ENCODE measurements at places on chromosomes 7 and 10. TPM values are rescaled to one million over a fixed set of nuclear protein-coding genes. Genes with fewer than 3 reads are reported as not detected.

WNT16 gene
- total RNA-seq: 0.18 TPM

ADRA2A gene
- total RNA-seq: 2.3 TPM

MSS51 gene
- 28.2 TPM for total RNA-seq

MRPS17 gene
- total RNA-seq: 16.0 TPM

DNA sequence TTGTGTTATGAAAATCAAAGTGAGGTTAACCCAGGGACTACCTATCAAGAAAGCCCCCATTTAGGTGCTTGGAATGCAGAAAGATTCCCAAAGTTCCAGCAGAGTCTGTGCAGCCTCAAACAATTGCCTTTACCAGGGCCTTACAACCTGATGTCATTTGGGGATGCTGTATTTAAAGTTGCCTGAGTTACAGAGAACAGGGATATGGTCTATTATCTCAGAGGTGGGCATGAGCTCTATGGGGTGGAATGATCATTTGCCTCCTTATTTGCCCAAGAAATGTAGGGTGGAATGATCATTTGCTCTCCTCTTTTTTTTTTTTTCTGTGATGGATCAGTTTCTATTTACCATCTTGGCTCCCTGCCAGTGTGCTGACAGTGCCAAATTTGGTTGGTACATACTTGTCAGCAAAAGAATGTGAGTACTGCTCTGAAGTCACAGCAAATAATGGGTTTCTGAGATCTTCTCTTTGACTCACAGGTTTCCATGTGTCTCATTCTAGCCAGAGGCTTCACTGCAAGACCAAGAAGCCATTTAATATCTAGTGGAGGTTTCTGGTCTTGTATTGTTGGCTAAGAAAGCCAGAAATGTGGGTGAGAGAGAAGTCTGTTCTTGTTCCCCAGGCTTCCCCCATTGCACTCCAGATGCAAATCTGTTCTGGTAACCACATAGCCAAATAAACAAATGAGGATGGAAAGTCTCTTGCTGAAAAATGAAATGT, 45.5 kb upstream of the ZNRF2 start:
- peaks cover 15% of the 10 kb centered on the region for H3K4me1 ChIP-seq
- H3K4me3 ChIP-seq: no peak overlapping the region
- no peaks in the 10 kb centered on the region for H3K27me3 ChIP-seq
- DNase-seq: peak; percentile 73

DNA sequence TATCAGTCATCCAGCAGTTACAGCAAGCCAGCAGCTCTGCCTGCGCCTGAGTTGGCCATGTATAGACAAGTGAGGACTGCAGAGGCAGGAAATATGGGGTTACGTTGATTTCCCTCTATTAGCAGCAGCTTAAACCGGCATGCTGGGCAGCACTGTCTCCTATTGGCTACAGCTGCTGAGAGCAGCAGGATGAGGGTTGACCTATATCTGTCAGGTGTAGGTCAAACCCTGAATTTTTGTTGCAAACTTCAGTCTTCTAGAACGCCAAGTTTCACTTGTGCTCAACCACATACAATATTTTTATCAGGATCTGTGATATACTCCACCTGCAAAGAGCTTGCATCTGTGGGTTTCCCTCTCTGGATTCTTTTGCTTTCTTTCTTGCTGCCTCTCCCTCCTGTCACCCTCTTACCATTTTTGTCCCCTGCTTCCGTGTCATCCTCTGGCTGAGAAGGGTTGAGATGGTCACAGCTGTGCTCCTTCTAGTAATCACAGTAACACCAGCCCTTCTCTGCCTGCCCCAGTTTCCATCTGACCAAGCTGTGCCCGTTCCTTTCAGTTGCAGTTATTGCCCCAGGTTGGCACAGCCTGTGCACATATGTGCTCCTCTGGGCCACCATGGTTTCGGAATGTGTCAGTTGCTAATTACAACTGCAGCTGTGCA, 23.8 kb upstream of the GLCCI1 start:
- H3K4me3 ChIP-seq: no peak overlapping the region
- H3K4me1 ChIP-seq: peaks cover 7% of the 10 kb centered on the region
- peak; percentile 27 for DNase-seq
- no peaks in the 10 kb centered on the region for H3K36me3 ChIP-seq
- H3K27me3 ChIP-seq: no peaks in the 10 kb centered on the region

DNA sequence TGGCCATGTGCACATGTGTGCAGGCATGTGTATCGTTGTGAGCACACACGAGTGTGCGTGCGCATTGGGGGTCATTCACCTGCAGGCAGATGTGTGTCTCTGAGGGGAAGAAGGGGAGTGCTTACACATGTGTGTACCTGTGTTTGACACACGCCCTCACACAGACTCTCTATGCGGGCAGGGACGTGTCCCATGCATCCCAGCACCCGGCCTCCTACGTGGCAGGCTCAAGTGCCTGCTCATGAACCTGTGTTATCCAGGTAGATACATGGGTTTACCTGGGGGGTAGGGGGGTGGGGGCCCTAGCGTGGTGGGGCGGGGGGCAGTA, 18.6 kb downstream of the KCP start:
- H3K27ac ChIP-seq: no peak overlapping the region
- no peak for DNase-seq
- peaks cover 35% of the 10 kb centered on the region for H3K27me3 ChIP-seq

- H3K27me3 ChIP-seq: no peaks in the 10 kb centered on the region
- no peak for DNase-seq
- no peak overlapping the region for H3K27ac ChIP-seq
- peaks cover 22% of the 10 kb centered on the region for H3K36me3 ChIP-seq
These were observed 55.5 kb upstream of the NCF1 start for GRCh38 chr7:74718336-74718735.

GRCh38 chr7:139453673-139454321, 29.7 kb downstream of the KLRG2 start:
- no peaks in the 10 kb centered on the region for H3K27me3 ChIP-seq
- no peak for DNase-seq
- peaks cover 4% of the 10 kb centered on the region for H3K4me1 ChIP-seq
- no peak overlapping the region for H3K4me3 ChIP-seq

GRCh38 chr10:126806498-126806897, 98.7 kb upstream of the DOCK1 start:
- H3K36me3 ChIP-seq: no peaks in the 10 kb centered on the region
- H3K4me1 ChIP-seq: no peaks in the 10 kb centered on the region
- H3K4me3 ChIP-seq: no peak overlapping the region
- no peak overlapping the region for H3K27ac ChIP-seq
- H3K27me3 ChIP-seq: no peaks in the 10 kb centered on the region

DNA sequence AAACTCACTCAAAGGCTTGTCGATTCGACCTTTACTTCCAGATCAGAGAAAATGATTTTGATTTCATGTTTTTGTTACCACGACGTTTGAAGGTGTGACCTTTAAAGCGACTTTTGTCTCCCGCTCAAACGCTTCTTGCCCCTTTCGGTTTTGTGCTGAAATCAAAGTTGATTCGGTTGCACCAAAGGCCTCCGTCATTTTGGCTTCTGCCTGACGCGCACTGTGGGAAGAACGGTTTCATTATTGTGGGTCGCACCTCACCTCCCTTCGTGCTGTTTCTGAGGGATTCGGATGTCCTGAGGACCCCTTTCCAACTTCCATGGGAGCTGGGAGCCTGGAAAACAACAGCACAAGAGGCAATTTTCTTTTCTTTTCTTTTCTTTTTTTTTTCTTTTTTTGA, 176.9 kb downstream of the DNAJB6 start:
- DNase-seq: no peak
- H3K27ac ChIP-seq: no peak overlapping the region
- peaks cover 18% of the 10 kb centered on the region for H3K27me3 ChIP-seq
- H3K36me3 ChIP-seq: no peaks in the 10 kb centered on the region
- H3K4me3 ChIP-seq: no peak overlapping the region
- H3K4me1 ChIP-seq: peaks cover 4% of the 10 kb centered on the region

DNA sequence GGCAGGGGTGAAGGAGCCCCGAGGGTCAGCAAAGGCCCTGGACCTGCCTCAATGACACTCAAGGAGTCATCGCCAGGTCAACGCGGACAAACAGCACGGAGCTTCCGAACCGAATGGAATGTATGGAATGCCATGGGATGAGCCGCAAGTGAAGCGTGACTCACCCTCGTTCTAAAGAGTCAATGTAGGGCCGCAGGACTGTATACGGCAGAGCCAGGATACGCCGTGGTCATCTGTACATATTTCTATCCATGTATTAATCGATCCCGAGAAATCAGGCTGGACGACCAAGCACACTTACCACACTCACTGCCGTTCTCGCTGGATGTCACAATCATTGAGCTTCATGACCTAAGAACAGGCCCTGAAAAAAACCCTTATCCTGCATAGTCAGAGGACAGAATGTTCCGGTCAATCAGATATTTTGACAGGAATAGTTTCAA, 4.3 kb downstream of the SNX8 start:
- H3K4me1 ChIP-seq: peaks cover 13% of the 10 kb centered on the region
- DNase-seq: no peak
- no peak overlapping the region for H3K27ac ChIP-seq
- no peaks in the 10 kb centered on the region for H3K27me3 ChIP-seq
- H3K36me3 ChIP-seq: no peaks in the 10 kb centered on the region

DNA sequence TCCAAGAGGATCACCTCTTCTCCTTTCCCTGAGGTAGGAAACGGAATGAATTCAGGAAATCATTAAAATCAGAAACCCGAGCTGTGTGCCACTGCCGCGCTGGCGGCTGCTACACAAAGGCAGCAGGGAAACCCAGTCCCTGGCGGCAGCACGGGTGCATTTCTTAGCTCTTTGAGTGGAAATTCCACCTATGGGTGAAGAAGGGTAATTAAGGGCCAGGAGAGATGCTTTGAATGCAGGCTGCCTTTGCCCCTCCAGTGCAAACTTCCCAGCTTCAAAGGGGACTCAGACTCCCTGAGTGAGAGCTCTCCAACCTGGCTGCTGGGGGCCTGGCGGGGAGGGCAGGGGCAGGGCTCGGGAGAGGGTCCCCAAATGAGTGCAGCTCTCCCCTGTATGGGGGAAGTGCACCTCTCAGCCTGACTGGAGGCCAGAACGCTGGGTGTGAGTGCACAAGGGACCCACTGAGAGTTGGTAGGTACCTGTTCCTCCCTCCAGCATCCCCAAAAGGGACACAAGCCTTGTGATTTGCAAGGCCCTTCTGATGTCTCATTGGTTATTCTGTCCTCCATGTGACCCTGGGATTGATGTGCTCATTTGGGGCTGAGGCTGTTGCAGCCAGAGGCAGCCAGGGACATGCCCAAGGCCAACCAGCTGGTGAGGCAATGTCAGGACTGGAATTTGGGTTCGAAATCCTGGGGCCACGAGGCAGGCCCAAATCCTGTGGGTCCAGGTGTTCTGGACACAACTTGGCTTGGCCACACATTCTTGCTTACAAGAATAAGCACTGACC, 16.3 kb upstream of the ZMIZ1 start:
- peaks cover 2% of the 10 kb centered on the region for H3K27me3 ChIP-seq
- H3K27ac ChIP-seq: no peak overlapping the region
- H3K4me1 ChIP-seq: peaks cover 15% of the 10 kb centered on the region
- no peak overlapping the region for H3K4me3 ChIP-seq
- no peaks in the 10 kb centered on the region for H3K36me3 ChIP-seq
- no peak for DNase-seq

GRCh38 chr7:129832701-129833227, 120.0 kb downstream of the UBE2H start:
- no peak for DNase-seq
- no peak overlapping the region for H3K4me3 ChIP-seq
- H3K4me1 ChIP-seq: peaks cover 29% of the 10 kb centered on the region
- no peaks in the 10 kb centered on the region for H3K27me3 ChIP-seq

- peak; percentile 80 for DNase-seq
- H3K36me3 ChIP-seq: no peaks in the 10 kb centered on the region
- H3K27ac ChIP-seq: no peak overlapping the region
- H3K4me3 ChIP-seq: no peak overlapping the region
- no peaks in the 10 kb centered on the region for H3K27me3 ChIP-seq
These were observed 54.7 kb upstream of the SYPL1 start for GRCh38 chr7:106166651-106167342.

DNA sequence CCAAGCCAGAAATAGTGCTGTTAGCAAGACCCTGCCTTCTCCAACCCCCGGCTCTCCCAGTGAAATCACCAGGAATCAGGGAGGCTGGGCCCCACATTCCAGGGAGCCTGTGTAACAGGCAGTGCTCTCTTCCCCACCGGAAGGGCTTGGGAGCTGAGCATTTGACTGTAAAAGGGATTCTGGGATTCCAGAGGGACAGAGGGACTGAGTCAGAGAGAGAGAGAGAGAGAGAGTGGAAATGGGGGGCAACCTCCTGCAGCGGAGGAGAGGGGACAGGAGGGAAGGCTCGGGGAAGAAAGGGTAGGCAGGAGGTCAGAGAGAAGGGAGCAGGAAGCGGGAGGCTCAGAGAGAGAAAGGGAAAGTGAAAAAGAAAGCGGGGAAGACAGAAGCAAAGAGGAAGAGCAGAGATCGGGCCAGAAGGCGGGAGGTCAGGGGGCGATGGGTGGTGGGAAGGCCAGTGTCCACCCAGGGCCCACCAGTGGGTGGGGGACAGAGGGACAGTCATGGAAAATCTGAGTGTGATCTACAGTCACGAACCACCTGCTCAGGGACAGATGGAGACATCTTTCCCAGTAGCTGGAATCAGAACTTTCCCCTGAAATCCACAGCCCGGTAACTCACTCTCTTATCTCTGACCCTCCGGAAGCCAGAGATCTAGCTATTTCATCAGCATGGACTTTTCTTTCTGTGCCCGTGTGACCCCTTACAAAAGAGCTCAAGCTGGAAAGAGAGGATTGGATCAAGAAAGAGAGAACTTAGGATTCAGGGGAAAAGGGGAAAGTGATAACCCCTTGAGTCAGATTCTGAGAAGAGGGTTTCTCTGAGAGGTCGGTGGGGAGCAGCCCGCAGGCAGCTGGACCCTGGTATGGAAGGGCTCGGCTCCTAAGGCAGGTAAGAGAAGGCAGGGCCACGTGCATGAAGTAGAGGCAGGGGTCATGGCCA, 4.6 kb upstream of the SERPINE1 start:
- H3K4me1 ChIP-seq: peaks cover 56% of the 10 kb centered on the region
- DNase-seq: peak; percentile 99
- H3K36me3 ChIP-seq: no peaks in the 10 kb centered on the region
- H3K27me3 ChIP-seq: no peaks in the 10 kb centered on the region
- peak overlapping the region; percentile 39 for H3K4me3 ChIP-seq

DNA sequence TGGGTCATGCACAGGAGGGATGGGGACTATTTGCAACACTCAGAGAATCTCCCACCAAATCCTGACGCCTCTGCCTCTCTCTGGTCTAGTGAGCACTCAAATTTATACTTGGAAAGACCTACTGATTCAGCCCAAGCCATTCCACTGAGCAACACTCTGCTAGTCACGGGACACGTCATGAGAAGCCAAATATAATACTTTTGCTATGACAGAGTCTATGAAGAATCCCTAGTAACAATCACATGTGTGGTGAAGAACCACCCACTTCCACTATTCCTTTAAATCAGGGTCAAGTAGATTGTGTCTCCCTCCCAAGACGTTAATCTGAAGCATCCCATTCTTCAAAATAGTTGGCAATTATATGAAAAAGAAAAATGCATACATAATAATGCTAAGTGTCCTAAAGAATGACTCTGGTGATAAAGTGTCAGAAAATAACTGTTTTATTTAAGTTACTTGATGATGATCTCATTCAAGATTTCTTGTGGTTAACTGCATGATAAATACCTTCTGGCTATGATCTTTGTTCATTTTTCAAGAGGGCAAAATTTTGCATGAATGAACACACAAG, 28.5 kb downstream of the CHCHD3 start:
- no peak overlapping the region for H3K4me3 ChIP-seq
- H3K4me1 ChIP-seq: peaks cover 6% of the 10 kb centered on the region
- H3K27ac ChIP-seq: no peak overlapping the region
- H3K27me3 ChIP-seq: no peaks in the 10 kb centered on the region
- no peaks in the 10 kb centered on the region for H3K36me3 ChIP-seq
- DNase-seq: peak; percentile 59
